Heart right ventricle (tissue), 16 donors: ENCODE measurements at places on chromosomes 3 and 15. TPM values are rescaled to one million over a fixed set of nuclear protein-coding genes. Genes with fewer than 3 reads are reported as not detected.

Gene CHDH
- 6.6 TPM for total RNA-seq

Gene EHHADH
- 20.2 TPM for total RNA-seq

Gene ZMYND10
- total RNA-seq, result not detected

Gene ZBTB47
- total RNA-seq, result 86.7 TPM

Gene WDR49
- total RNA-seq, result 1.4 TPM

Gene GP5
- total RNA-seq, result 0.21 TPM

Gene CLRN1
- not detected for total RNA-seq

Gene IGF2BP2
- 17.0 TPM for total RNA-seq

Gene KY
- 18.2 TPM for total RNA-seq

Gene SPINT1
- total RNA-seq, result 1.7 TPM

Gene CYFIP1
- total RNA-seq, result 33.5 TPM

Gene CD200
- total RNA-seq, result 3.1 TPM

Gene AHSG
- not detected for total RNA-seq

Gene CKMT1A
- not detected for total RNA-seq

Gene CLEC3B
- 48.6 TPM for total RNA-seq
